ENCODE measurements at places on chromosomes 1 and 21. TPM values are rescaled to one million over a fixed set of nuclear protein-coding genes. Genes with fewer than 3 reads are reported as not detected.

Gene PADI2
- total RNA-seq, result not detected

Gene NLRP3
- not detected for total RNA-seq

DNA sequence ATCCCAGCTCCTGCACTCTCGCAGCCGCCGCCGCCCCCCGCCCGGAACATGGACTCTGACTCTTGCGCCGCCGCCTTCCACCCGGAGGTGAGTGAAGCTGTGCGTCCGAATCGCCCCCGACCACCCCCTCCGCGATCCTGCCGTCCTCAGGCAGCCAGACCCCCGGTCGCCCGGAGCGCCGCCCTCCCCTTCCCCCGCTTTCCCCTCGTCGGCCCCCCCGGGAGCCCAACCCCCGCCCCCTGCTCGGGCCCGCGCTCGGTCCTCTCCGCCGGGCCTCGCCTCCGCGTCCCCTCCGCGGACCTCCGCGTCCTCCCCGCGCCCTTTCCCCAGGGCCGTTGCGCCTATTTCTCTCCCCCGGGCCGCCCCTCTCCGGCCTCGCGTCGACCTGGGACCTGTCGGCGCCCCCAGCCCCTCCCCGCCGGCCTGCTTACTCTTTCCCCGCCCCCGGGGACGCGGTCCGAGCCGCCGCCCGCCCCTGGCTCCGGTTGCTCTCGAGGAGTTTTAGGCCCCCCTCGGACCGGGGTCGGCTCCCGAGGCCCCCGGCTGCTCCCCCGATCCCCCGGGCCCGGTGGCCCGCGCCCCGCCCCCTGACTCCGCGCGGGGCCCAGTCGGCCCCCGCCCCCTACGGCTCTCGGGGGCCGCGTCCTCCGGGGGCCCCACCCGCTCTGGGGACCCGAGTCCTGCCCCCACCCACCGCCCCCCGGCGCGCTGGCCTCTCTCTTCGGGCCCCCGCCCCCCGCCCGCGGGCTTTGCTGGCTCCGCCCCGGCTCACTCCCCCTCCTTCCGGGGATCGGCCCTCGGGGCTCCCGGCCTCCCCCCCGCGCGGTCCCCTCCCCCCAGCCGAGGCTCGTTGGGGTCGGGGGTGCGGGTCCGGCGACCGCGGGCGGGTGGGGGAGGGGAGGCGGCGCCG is 743 bp downstream of the PHF13 start:
- peak; percentile 21 for DNase-seq
- peaks cover 10% of the 10 kb centered on the region for H3K36me3 ChIP-seq
- peaks cover 5% of the 10 kb centered on the region for H3K4me1 ChIP-seq
- peak overlapping the region; percentile 93 for H3K27ac ChIP-seq
- H3K27me3 ChIP-seq, result no peaks in the 10 kb centered on the region
- H3K4me3 ChIP-seq, result peak overlapping the region; percentile 97

GRCh38 chr21:26077521-26077920 is 93.0 kb downstream of the APP start:
- peaks cover 5% of the 10 kb centered on the region for H3K4me1 ChIP-seq
- H3K36me3 ChIP-seq, result no peaks in the 10 kb centered on the region
- no peak overlapping the region for H3K27ac ChIP-seq
- peak; percentile 71 for DNase-seq
- H3K4me3 ChIP-seq, result no peak overlapping the region

DNA sequence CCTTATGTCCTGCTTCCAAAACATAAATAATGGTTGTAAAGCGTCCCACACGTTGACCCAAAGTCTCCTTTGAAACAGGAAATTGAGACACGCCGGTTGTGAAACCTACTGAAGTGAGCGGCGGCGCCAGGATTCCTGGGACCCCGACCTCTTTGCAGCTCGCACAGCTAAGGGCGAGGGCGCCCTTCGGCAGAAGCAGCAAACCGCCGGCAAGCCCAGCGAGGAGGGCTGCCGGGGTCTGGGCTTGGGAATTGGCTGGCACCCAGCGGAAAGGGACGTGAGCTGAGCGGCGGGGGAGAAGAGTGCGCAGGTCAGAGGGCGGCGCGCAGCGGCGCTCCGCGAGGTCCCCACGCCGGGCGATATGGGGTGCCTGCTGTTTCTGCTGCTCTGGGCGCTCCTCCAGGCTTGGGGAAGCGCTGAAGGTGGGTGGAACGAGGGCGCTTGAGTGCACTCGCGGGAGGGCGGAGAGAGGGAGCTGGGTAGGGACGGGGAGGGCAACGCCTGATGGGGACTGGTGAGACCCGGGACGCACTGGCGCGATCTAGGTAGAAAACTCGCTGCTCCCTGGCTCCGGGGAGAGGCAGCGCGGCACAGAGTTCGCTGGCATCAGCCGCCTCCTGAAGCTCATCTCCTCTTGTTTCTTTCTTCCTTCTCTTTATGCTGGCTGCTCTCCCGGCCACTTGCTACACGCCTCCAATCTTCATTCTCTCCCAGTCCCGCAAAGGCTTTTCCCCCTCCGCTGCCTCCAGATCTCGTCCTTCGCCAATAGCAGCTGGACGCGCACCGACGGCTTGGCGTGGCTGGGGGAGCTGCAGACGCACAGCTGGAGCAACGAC is at the start of gene CD1D:
CD1D (plus strand) TSS at position 155 of the 836 bp plus-strand sequence; CDS start at position 362, 207 bp downstream.
- H3K27me3 ChIP-seq, result peaks cover 65% of the 10 kb centered on the region
- no peak within 1 kb of the TSS for H3K27ac ChIP-seq
- H3K4me3 ChIP-seq, result peak within 1 kb of the TSS; percentile 28
- H3K36me3 ChIP-seq, result no peaks in the 10 kb centered on the region
- no peaks in the 10 kb centered on the region for H3K4me1 ChIP-seq

Gene DCDC2B
- not detected for total RNA-seq

- no peaks in the 10 kb centered on the region for H3K36me3 ChIP-seq
- H3K27me3 ChIP-seq, result no peaks in the 10 kb centered on the region
- H3K27ac ChIP-seq, result no peak overlapping the region
- H3K4me3 ChIP-seq, result no peak overlapping the region
- no peak for DNase-seq
These were observed 62.3 kb downstream of the GFI1 start for GRCh38 chr1:92424381-92424780.

DNA sequence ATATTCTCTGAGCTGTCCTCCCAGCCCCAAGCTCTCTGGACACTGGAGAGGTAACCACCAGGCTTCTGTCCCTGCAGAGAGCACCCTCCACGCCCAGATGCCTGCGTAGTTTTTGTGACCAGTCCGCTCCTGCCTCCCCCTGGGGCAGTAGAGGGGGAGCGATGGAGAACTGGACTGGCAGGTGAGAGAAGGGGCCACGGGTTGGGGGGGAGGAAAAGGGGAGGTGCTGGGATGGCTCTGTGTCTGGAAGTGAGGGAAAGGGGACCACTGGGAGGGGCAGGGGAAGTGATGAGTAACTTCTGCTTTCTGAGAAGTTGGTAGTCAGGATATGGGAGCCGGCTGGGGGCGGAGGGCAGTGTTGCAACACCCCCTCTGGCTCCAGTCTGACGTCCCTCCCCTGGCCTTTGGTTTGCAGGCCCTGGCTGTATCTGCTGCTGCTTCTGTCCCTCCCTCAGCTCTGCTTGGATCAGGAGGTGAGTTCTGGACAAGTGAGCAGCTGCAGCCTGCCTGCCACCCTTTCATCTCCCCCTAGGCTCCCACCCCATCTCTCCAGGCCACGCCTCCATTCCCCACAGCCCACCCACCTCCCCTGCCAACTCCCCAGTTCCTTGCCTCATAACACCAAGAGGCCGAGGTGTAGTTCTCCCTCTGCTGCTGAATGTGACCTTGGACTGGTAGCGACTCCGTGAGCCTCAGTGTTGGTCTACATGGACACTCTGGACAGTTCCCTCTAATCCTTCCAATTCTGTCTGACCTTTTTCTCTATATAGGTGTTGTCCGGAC is 3.1 kb downstream of the ADAMTSL4 start:
- peak overlapping the region; percentile 72 for H3K27ac ChIP-seq
- H3K4me1 ChIP-seq, result peaks cover 26% of the 10 kb centered on the region
- no peak overlapping the region for H3K4me3 ChIP-seq

DNA sequence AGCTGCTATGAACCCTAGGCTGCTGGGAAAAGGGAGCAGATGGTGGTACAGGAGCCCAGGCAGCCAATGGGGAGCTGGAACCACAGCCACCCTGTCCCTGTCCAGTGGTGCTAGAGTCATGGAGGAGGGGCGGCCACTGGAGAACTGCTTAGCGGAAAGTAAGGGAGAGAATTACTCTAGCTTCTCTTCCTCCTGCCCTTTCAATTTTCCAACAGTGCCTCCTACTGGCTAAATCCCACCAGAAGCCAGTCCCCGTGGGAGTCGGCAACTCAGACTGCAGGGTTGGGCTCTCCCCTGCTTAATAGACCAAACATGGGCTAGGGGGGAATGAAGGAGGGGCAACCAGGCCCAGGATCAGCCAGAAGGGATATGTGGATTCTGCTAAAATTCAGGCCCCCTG is 154.5 kb downstream of the ACTL8 start:
- no peak overlapping the region for H3K4me3 ChIP-seq
- H3K27ac ChIP-seq, result no peak overlapping the region
- H3K36me3 ChIP-seq, result no peaks in the 10 kb centered on the region
- peak; percentile 24 for DNase-seq
- peaks cover 19% of the 10 kb centered on the region for H3K27me3 ChIP-seq
- H3K4me1 ChIP-seq, result no peaks in the 10 kb centered on the region

DNA sequence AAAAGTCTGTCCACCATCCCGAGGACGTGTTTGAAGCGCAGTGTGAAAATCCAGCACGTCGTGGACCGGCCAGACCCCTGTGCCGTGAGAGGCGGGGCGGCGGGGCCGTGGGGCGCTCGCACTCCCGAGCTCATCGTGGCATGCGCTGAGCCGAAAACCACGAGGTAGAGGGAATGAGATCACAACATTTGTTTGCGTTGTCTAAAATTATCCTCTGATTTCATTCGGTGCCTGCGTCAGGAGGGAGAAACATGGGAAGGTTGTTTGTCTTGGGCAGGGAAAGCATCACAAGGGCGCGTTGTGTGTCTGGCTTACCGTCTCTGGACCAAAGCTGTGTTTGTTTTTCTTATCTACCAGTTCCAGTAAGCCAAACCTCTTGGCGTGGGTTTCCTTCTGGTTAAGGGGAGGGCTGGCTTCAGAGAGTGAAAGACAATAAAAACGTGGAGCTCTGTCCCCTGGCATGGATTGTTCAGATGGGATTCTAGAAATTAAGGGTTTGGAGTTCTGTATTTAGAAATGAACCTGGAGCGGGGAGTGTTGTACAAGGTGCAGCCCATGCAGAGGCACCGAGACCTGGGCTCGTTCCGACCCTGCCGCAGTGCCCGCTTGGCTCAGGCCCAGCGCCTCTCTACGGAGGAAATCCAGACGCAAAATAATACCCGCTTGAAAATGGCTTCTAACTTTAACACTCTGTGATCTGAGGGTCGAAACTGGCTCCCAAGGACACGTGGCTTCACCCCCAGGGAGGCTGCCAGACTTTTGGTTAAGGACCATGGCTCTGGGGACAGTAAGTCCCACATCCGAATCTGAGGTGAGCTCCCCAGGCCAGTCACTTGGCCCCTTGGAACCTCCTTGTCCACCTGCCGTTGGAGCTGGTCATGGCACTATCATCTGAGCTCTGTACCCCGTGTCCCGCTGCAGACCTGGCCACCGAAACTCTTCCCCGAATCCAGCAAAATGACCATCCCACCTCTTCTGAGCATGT is 68.7 kb upstream of the FAM3B start:
- peak; percentile 76 for DNase-seq
- no peaks in the 10 kb centered on the region for H3K27me3 ChIP-seq
- peaks cover 15% of the 10 kb centered on the region for H3K4me1 ChIP-seq
- H3K36me3 ChIP-seq, result peaks cover 1% of the 10 kb centered on the region

DNA sequence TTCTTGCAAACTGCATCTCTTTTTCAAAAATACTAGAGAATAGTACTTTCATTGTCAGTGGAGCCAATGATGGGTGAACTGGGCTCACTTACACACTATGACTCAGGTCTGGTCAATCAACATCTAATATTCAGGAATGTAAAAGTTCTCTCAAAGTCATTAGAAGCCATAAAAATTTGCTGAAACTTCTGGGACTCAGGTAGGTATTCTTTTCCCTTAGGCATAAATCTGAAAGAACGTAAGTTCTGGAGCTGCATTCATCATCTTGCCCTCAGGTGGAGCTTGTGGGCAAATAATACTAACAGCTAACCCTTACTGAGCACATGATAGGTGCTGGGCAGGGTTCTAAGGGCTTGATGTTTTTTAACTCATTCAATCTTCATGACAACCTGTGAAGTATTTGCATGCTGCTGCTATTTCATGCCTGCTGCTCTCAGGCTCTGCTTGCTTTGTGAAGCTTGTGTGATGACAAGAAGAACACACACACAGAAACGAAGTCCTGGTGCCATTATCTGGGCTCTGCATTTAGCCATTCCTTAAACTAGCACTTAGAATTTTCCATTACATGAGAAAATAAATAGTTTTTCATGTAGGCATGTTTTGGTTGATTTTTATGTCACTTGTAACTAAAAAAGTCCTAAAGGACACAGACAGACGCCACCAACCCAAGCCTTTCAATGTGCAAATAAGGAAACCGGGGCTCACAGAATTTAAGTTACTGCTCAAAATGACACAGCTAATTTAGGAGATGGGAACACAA is 394.2 kb upstream of the LYPLAL1 start:
- no peaks in the 10 kb centered on the region for H3K27me3 ChIP-seq
- H3K36me3 ChIP-seq, result no peaks in the 10 kb centered on the region
- H3K4me1 ChIP-seq, result no peaks in the 10 kb centered on the region
- H3K27ac ChIP-seq, result no peak overlapping the region

Gene UQCRHL
- 1.4 TPM for total RNA-seq

GRCh38 chr1:16968372-16968771 is 12.0 kb downstream of the MFAP2 start:
- no peak for DNase-seq
- H3K36me3 ChIP-seq, result peaks cover 14% of the 10 kb centered on the region
- H3K4me3 ChIP-seq, result no peak overlapping the region
- H3K4me1 ChIP-seq, result peaks cover 7% of the 10 kb centered on the region

- H3K27me3 ChIP-seq, result peaks cover 25% of the 10 kb centered on the region
- H3K36me3 ChIP-seq, result no peaks in the 10 kb centered on the region
- H3K4me1 ChIP-seq, result no peaks in the 10 kb centered on the region
- DNase-seq, result peak; percentile 69
- H3K27ac ChIP-seq, result no peak overlapping the region
These were observed 27.9 kb downstream of the EBNA1BP2 start for GRCh38 chr1:43144237-43144636.

DNA sequence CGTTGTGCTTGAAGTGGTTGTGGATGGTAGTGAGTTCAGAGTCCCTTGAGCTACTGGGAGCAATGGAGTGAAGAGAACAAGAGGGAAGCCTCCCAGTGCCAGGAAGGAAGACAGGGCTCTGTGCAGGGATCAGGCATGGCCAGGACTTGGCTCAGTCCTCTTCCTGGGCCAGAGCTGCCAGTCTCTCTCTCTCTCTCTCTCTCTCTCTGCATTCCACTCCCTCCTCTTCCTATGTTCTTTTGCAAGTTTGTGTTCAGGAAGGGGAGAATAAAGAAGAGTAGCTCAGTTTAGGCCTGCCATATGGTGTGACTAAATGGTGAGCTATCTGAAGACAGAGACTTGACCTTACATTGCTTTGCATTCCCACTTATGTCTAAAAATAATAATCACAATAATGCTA is 20.5 kb upstream of the RPTN start:
- no peak overlapping the region for H3K27ac ChIP-seq
- H3K4me1 ChIP-seq, result no peaks in the 10 kb centered on the region
- H3K4me3 ChIP-seq, result no peak overlapping the region
- no peaks in the 10 kb centered on the region for H3K27me3 ChIP-seq
- no peak for DNase-seq

Gene ACTA1
- not detected for total RNA-seq

GRCh38 chr1:5598824-5599395 is 393.3 kb downstream of the NPHP4 start:
- no peak overlapping the region for H3K4me3 ChIP-seq
- H3K27me3 ChIP-seq, result no peaks in the 10 kb centered on the region
- no peaks in the 10 kb centered on the region for H3K4me1 ChIP-seq
- no peak overlapping the region for H3K27ac ChIP-seq
- no peaks in the 10 kb centered on the region for H3K36me3 ChIP-seq
